Endothelial cell of umbilical vein (primary cell): ENCODE measurements at places on chromosomes 6 and 20. TPM values are rescaled to one million over a fixed set of nuclear protein-coding genes. Genes with fewer than 3 reads are reported as not detected.

DNA sequence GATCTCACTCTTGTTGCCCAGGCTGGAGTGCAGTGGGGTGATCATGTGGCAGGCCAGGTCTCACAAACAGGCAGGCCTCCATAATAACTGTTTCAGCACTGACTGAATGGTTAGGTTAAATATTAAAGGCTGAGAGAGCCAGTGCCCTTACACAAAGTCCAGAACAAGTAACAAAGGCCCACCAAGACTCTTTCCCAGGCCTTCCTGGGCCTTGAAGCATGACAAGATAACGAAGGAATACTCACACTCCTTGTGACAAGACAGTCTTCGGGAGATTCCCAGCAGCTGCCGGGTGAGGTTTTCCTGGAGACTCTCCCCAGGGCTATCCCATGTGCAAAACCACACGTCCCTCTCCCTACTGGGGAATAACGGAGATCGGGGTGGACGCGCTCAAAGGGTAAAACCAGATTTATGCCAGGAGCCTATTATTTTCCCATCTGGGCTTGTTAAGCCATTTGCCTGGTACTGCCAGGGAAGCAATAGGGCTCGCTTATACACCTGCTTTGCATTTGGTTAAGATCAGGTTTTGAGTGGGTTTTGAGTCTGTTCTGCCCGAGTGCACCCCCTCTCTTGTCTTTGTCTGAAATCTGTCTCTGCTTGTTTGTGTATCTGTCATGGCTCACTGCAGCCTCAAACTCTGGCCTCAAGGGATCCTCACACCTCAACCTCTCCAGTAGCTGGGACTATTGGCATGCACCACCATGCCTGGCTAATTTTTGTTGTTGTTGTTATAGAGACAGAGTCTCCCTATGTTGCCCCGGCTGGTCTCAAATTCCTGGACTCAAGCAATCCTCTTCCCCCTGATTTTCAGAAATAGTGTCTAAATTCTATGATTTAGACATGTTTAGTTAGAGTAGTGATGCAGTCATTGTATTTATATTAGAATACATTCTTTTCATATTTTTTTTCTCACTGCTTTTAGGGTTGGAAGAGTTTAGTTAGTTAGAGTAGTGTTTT, 1.4 kb upstream of the ENPP3 start:
- no peak for DNase-seq

- DNase-seq: no peak
Measured at GRCh38 chr20:48624315-48625020, 203.3 kb downstream of the PREX1 start.

GRCh38 chr6:79813143-79813850, 134.1 kb downstream of the ELOVL4 start:
- DNase-seq: no peak

GRCh38 chr20:24079661-24080412, 91.3 kb upstream of the GGTLC1 start:
- no peak for DNase-seq

DNA sequence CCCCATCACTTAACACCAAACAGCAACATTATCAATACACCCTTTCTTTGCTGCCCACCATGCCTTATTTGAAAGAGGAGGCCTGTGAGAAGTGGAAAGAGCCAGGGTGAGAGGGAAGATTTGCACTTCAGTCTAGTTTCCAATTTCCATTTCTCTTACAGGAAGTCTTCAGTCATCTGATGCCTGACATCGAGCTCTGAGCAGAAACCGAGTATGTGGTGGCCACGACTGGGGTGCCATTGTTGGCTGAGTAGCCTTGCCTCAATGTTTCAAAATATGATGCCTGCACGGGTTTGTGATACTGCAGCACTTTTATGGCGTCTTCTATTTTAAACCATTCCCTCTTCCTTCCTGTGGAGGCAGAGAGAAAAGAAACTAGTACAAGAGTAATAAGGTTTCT, 39.8 kb upstream of the SMIM29 start:
- no peak for DNase-seq

GRCh38 chr6:116459927-116460326, 1.2 kb upstream of the CALHM6 start:
- no peak for DNase-seq

- no peak for DNase-seq
Measured at GRCh38 chr20:8518878-8519277, 386.8 kb downstream of the PLCB1 start.

Gene HCRTR2
- total RNA-seq: not detected in 2 replicates

- no peak for DNase-seq
Measured at GRCh38 chr6:112800916-112801315, 453.8 kb downstream of the RFPL4B start.

- DNase-seq: no peak
Measured at GRCh38 chr6:125257351-125257750, 44.4 kb downstream of the HDDC2 start.

GRCh38 chr6:88442737-88443136, 276.6 kb upstream of the CNR1 start:
- DNase-seq: no peak

Gene TTK
- total RNA-seq: 23.6 and 29.4 TPM in 2 replicates

GRCh38 chr6:33737267-33738026, 9.3 kb downstream of the IP6K3 start:
- DNase-seq: no peak

Gene HCK
- total RNA-seq: not detected in 2 replicates

GRCh38 chr6:10550764-10551163, 29.6 kb downstream of the GCNT2 start:
- DNase-seq: no peak

- no peak for DNase-seq
Measured at GRCh38 chr20:7004801-7005200, 237.3 kb downstream of the BMP2 start.

GRCh38 chr6:89360415-89360999, 8.0 kb upstream of the UBE2J1 start:
- DNase-seq: no peak

- DNase-seq: no peak
Measured at GRCh38 chr6:102986086-102986485, 1592.6 kb downstream of the GRIK2 start.

DNA sequence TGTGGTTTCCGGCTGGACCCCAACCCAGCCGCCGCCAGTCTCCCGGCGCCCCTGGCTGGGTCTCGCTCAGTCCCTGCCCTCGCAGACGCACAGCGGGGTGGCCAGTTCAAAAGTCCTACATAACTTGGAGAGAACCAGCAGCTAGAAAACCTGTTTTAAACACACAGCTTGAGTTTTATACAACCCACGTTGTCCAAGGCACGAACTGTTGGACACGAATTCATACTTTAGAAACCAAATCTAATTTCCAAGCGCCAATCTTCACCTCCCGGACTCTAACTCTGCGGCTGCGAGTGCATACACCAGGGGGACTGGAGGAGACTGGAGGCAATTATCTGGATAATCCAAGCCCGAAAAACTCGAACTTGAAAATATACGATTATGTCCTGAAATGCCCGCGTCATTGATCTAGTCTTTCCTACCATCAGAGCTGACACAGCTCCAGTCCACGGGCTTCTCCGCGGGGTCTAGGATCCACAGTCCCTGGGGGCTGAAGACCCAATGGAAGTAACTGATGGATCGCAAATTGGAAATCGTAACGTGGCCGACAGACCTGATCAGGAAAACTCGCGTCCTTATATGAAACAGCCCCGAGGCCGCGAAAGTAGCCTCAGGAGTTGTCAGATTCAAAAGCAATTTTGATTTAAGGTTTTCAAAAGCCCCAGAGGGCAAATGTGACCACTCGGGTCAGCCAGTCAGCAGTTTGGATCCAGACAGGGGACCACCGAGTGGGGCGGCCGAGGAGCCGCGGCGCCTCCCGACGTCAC, 843 bp upstream of the HEY2 start:
- DNase-seq: peak; percentile 35

Gene TMEM170B
- 4.1 and 4.2 TPM in 2 replicates for total RNA-seq

Gene SLC22A7
- not detected in 2 replicates for total RNA-seq

Gene DUSP15
- 0.62 TPM in 1 of 2 replicates, not detected in the other for total RNA-seq

- no peak for DNase-seq
Measured at GRCh38 chr20:1848373-1848772, 46.8 kb upstream of the SIRPA start.

- no peak for DNase-seq
Measured at GRCh38 chr6:32095338-32096086, 13.6 kb downstream of the TNXB start.

DNA sequence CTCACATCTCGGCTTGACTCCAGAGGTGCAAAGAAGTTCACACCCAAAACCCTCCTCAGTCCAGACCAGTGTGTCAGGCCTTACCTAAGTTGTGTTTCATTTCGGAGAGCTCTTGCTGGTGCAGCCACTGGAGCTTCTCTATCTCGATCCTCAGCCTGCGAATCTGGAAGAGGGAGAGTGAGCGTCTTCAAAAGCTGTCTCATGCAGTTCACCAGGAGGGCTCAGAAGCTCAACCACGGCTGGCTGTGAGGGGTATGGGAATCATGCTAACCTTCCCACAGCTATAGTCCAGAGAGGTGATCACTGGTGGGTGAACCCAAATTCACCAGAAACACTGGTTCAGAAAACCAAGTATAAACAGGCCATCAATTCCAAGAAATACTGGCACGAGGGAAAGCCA, 129.4 kb downstream of the ZMYND8 start:
- no peak for DNase-seq

GRCh38 chr6:33980176-33981175, 165.4 kb downstream of the GRM4 start:
- no peak for DNase-seq
